Stimulated activated CD8-positive, alpha-beta memory T cell treated with anti-CD3 and anti-CD28 coated beads, Interleukin-2, amount 100 ng/mL, for 1 hour (primary cell): ENCODE measurements at places on chromosomes 13 and 19.

DNA sequence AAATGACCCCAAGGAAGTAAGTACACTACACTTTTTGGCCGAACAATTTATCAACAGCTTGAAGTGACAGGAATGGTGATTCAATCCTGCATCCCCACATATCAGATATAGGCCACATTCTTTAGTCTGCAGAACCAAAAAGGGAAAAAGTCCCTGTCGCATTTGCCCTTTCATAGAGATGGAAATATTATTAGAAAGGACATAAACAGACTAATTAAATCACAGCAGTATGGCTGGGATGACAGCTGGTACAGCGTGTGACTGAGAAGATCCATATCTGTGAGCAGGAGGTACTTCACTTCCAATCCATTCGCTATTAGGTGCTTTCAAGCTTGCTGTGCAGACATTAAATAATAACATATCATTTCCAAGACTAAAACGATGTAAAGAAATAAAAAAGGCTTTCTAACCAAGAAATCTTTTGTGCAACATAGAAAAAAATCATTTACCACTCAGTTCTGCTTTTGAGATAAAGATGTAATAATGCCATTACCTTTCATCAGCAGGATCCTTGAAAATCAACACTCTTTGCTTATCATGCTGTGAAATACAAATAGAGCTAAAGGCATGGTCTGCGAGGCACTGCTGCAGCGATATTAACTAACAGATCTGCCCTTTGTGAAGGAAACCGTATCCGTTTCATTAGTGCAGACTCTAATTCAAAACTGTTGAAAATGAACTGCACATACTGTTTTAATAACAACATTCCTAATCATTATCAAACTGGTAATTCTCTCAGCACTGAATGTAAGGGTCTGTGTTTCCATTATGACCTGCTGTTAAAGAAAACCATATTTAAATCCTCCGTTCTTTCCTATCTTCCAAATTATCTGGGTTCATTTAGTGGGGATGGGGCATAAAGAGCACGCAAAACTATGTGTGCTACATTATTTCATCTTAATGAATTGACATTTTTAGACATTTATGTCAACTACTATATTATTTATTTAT lies 245.6 kb downstream of the DACH1 start:
- no peak for DNase-seq

GRCh38 chr19:47650700-47651099 lies 41.8 kb downstream of the BICRA start:
- DNase-seq = no peak

- no peak for DNase-seq
These were observed 40.7 kb upstream of the N4BP2L1 start for GRCh38 chr13:32468502-32469142.

- DNase-seq = no peak
These were observed 231.7 kb downstream of the GGACT start for GRCh38 chr13:100356889-100357288.

GRCh38 chr13:73961181-73961580 lies 173.0 kb downstream of the KLF12 start:
- DNase-seq = no peak

DNA sequence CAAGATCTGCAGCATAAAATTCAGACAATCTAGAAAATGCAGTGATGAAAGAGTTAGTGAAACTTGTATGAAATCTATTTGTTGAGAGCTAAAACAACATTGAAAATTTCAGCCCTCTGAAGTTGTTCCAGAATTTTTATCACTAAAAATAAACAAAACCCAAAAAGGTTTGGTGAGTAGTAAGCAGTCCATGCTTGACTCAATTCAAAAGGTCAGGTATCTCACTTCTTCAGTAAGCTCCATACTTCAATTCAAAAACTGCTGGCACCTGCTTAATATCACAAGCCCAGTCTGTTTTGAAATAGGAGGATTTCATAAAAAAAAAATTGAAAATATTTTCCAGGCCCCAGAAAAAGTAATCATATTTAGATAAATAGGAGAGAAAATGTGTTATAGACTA lies 894.4 kb downstream of the SLITRK5 start:
- DNase-seq = no peak

- no peak for DNase-seq
These were observed 766 bp downstream of the SBNO2 start for GRCh38 chr19:1173159-1173844.

DNA sequence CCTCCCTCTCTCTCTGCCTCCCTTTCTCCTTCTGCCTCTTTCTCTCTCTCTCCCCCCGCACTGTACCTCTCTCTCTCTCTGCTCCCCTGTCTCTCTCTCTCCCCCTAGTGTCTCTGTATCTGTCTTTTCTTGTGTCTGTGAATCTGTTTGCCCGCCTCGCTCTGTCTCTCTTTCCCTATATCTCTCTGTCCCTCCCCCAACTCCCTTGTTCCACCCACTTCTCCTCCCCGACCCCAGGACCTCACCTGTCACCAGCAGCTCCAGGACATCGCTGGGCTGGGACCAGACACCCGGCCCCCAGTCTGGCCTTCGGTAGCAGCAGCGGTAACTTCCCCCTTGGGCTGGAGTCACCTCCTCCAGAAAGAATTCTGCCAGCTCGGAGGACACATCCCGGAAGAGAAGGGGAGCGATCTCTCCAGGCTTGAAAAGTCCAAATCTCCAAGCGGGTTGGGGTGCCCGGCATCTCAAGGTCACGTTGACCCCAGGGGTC lies 3.9 kb downstream of the OSCAR start:
- no peak for DNase-seq

DNA sequence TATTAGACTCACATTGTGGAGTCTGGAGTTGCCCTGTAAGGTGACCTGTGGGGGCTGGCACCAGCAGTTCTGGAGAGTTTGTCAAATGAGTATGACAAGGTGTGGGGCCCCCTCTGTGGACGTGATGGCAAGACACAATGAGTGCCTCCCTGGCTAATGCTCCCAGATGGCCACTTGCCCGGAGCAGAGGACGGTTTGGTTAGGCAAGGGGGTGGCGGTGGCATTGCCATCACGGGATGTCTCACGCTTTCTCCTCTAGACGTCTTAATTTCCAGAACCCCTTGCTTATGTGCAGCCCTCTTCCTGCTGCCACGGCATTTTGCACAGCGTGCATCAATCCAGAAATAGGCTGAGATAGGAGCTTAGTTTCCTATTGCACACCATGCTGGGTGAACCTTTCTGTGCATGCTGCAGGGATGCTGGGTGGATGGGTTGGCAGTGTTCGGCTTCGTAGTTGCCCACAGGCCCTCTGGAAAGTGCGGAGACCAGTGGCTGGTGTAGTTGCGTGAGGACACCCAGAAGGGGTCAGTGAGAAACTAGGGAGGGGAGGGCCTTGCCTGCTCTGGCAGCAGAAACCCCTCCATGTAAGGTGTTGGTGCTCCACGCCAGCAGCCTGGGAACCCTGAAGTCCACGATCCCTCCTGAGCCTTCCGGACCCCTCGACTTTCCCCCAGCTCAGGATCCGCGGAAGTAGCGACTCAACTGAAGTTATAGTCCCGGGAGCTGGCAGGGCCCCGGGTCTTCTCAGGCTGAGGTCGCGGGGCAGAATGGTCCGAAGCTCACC lies 18.1 kb upstream of the LRP3 start:
- peak; percentile 4 for DNase-seq

DNA sequence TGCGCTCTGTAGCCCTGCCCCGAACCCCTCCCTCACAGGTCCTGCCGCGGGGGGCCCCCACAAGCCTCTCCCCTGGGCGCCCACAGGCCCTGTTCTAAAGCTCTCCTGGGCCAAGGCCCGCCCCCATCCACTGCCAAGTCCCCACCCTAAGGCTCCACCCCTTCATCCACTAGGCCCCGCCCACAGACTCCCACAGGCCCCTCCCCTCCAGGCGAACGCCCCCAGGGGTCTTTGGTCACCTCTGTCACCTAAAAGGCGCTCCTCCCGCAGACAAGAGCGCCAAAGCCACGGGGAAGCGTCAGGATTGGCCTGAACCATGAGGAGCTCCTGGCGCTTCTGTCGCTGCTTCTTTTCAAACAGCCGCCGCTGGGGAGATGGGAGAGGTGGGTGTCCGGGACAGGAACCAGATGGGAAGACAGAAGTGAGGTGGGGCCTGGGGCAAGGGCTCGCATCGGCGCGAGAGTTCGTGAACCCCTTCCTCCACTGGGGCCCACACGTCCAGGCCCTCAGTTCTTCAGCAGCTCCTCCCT lies 2.3 kb downstream of the TULP2 start:
- no peak for DNase-seq

DNA sequence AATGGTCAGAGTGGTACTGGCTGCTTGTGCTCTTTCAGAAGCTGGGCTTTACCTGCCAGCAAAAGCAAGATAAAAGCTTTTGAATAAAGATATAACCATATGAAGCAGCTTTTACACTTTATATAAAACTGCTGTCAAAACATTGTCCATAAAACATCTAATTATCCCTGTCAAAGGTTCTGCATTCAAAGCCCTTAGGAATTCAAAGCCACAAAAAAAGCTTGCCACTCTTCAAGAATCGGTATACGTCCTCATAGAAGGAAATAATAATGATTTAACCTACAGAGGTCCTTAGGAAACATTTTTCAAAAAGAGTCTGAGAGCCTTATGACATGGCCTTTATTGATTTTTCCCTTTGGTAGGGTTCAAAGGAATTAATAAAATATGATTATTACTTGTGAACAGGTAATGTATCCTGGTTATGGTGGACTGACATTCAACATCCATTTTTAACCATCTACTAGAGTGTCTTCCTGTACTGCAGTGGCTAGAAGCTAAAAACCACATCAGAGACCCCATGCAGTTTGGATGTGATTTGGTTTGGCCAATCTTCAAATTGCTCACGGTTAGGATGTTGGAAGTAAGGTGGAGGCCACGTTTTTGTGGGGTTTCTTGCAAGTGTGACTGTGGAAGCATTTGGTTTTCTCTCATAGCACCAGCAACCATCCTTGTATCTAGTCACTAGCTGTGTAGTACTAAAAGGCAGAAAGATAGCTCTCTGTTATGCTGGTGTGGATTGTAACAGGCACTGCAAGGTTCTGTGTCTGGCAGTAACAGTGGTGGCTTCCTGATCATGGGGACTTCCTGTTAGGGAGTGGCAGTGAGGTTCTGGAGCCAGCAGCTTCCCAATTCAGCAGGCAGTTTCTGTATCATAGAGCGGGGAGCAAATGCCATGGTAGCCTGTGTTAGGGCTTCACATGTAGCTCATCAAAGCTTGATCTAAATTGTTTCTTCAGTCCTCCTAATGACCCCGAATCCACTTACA lies 441.5 kb downstream of the DIAPH3 start:
- no peak for DNase-seq

GRCh38 chr19:51026554-51026831 lies at the start of gene KLK11:
KLK11 (minus strand) TSS chr19:51026616; CDS start chr19:51025631, 985 bp downstream.
- no peak for DNase-seq

- DNase-seq = no peak
These were observed 151.1 kb downstream of the LHFPL6 start for GRCh38 chr13:39451860-39452301.

GRCh38 chr19:4732680-4733114 lies 9.1 kb upstream of the DPP9 start:
- DNase-seq = no peak

DNA sequence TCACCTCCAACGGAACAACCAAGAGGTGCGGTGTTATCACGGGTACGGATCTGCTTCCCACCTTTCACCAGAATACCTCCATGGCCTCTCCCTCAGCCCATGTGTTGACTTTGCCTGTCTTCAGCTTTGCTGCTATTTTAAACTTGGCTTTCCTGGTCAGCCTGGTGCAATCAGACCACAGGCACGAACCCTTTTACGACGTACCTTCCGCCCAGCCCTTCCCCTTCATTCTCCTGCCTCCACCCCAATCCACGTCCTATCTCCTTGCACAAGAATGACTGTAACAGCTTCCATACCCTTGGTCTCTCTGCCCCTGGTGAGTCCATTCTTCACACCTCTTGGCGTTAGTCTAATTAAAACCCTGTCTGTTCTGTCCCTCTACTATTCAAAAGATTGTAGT lies 431.7 kb downstream of the EFNB2 start:
- no peak for DNase-seq

GRCh38 chr19:7595466-7596133 lies at the start of gene CAMSAP3:
CAMSAP3 (plus strand) TSS chr19:7595863; CDS start chr19:7596003, 140 bp downstream.
- DNase-seq = peak; percentile 8

- DNase-seq = no peak
These were observed 3.7 kb upstream of the C2CD4C start for GRCh38 chr19:412356-413355.

GRCh38 chr19:42178791-42179674 lies 38.4 kb downstream of the DEDD2 start:
- DNase-seq = no peak

- no peak for DNase-seq
These were observed 6.0 kb downstream of the PEX11G start for GRCh38 chr19:7482584-7483439.

DNA sequence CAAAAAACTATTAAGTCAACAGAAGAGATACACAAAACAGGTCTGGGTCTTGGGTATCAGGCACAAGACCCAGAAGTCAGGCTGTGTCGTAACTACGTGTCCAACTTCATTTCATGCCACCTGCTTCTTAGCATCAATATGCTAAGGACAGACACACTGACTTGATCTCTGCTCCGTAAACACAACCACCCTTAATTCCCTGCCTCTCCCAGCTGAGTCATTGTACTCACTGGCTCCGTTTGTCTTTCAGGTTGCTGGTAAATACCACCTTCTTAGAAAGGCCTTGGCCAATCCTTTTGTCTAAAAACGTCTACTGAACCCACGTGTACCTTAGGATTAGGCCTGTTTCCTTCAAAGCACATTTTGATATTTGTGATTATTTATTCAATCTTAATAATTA lies 726.2 kb downstream of the PCDH9 start:
- no peak for DNase-seq

DNA sequence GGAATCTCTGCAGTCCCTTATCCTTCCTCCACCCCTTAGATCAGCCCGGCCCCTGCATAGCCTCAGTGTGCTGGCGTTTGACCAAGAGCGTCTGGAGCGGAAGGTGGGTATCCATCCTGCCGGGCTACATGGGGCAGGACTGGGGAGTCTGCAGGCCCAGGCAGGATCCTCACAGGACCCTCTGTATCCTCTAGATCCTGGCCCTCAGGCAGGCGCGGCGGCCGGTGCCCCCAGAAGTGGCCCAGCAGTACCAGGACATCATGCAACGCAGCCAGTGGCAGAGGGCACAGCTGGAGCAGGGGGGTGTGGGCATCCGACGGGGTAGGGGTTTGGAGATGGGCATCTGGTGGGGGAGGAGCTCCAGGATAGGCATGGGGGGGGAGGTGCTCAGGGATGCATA lies 8.9 kb downstream of the PODNL1 start:
- no peak for DNase-seq

GRCh38 chr19:29384656-29385055 lies 141.1 kb upstream of the VSTM2B start:
- DNase-seq = no peak

- no peak for DNase-seq
These were observed 73.8 kb downstream of the MAP4K1 start for GRCh38 chr19:38543807-38544568.

DNA sequence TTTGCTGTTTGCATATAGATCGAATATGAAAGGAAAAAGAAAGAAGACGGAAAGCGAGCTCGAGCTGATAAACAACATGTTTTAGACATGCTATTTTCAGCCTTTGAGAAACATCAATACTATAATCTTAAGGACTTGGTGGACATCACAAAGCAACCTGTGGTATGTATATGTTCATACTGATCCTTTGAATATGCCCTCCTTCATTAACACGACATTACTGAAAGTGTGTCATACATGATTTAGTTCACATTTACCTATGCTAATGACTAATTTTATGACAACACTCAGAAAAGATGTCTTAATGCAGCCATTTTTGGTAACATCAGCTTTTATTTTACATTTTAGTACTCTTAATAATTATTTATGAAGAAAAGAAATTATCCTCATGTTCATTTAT lies 66.4 kb upstream of the KCTD4 start:
- DNase-seq = no peak

GRCh38 chr19:52138278-52138982 lies 1.3 kb downstream of the ZNF616 start:
- DNase-seq = no peak
